ENCODE measurements at places on chromosomes 7 and 10.
A peak's percentile ranks its signal among the peaks of the same experiment; 100 is the strongest.

DNA sequence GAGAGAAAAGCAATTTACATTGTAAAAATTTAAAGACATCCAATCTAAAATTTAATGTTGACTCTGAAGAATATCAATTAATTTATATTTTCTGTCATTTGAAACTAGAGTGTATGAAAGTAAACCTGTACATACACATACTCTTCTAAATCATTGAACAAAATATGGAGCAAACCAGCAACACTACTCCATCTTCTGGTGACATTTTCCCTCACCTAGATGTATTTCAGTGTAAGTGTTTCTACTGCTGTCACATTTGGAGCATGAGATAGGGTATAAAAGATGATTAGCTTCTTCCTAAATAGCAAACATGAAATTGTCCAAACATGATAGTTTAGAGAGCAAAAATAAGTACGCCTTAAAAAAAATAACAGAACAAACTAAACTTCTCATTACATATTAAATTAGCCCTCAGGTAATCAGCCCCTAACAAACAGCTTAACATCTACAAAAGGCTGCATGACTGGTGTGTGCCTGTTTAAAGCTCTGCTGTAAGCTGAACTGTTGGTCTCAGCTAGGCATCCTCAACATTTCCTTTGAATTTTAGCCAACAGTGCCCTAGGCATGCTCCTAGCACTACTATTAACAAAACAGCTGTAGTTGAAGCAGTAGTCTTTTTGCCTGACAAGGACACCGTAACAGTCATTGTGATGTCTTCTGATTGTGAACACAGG, 189.8 kb downstream of the CTNNA3 start:
- no peak for DNase-seq

GRCh38 chr7:27939893-27940292, 199.9 kb downstream of the TAX1BP1 start:
- DNase-seq: no peak

DNA sequence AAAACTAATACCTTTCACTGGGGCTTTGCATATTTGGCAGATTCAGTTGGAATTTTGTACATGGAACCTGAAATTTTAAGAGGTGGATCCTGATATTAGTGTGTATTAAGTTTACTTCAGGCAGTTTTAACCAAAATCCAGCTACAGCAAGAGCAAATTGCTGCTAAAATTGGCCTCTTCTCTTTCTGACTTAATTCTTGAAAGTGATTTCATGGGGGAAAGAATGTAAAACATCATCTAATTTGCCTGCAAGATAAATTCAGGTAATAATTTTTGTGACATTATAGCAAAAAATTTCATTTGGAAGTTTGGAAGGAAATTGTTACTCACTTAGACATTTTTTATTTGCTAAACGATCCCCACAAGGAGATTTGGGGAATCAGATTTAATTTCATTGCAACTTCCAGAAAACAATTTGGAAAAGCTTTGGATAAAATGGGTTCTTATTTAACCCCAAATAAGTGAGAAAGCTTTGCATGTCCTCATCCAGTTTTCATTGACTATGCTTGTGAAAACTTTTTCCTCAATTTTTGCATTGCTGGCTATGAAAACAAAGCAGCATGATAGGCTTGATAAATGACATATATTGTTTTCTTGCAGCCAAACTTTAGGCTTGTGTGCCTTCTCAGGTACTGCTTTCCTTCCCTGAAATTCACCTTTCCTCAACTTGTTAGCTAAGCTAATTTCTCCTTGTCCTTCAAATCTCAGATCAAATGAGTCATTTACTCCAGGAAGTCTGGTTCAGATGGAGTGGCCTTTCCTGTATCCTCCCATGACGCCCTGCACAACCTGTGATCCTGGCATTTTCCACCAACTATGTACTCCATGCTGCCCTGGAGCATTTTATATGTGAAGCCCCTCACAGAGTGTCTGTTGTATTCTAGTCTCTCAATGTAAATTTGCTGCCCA, 27.4 kb upstream of the ZNF438 start:
- no peak for DNase-seq

DNA sequence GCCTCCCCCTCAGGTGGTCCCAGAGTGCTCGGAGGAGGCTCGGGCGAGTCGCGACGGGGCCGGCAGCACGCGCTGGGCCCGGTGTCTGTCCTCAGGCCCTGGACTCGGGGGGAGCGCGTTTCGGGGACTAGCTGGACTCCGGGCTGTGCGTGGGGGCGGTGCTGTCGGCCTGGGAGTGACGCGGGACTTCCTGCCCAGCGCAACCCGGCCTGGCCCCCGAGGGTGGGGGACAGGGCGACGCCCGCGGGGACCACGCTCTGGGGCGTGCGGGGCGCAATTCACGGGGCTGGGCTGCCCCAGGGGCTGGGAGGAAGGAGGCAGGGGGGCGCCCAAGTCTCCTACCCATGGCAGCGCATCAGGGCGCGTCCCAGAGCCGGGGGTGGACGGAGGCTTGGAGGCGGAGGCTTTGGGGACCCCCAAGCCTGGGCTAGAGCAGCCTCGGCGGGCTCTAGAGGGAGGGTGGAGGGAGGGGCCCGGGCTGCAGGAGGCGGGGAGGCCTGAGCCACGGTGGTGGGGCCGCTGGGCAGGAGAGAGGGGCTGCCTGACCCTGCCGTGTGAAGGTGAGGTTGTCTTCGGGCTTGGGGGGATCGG, 2.3 kb upstream of the VENTX start:
- DNase-seq: no peak

DNA sequence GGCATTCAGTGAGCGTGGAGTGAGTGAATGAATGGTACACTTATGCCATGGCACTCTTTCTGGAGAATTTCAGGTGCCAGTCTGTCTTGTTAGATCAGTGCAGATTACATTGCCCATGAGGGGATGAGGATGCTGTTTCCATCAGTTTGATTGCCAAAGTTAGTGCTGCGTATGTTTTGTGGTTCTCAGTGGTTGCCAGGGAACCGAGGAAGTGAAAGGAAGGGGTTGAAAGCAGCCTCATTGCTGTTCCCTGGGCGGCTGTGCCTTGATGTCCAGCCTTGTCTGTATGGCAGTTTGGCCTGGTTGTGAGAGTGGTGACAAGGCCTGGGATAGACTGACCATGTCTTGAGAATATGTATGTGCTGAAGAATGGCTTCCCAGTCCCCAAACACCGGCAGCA, 30.2 kb downstream of the WBP1L start:
- no peak for DNase-seq

DNA sequence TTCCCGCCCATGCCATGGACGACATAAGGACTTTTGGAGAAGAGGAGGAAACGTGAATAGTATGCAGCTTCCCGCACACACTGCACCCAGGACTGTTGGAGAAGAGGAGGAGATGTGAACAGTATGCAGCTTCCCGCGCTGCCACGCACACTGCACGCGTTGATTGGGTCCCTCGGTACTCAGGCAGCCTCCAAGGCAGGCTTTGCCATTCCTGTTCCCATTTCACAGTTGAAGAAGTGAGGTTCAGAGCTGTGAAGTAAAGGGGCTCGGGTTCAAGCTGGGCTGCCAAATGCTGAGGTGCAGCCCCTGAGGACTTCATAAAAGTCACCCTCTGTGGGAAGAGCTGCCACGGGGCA, 147.9 kb upstream of the FAM20C start:
- DNase-seq: no peak

DNA sequence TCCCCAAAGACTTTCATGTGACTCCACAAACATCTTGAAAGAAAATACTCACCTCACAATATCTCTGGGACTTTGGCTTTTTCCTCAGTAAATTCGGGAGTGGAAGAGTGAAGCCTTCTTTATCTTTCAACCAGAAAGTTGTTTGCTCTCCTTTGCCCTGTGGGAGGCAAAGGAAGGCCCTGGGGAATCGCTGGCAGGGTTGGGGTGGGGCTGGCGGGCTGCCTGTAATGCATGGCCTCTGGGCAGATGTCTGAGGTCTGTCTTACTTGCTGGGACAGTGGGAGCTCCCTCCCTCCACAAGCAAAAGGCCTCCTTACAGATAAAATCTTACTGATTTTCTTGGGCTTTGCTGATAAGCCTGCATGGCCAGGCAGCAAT, 24.9 kb downstream of the TECTB start:
- no peak for DNase-seq

- DNase-seq: no peak
Observed at GRCh38 chr10:24930427-24930826, 22.0 kb downstream of the PRTFDC1 start.

DNA sequence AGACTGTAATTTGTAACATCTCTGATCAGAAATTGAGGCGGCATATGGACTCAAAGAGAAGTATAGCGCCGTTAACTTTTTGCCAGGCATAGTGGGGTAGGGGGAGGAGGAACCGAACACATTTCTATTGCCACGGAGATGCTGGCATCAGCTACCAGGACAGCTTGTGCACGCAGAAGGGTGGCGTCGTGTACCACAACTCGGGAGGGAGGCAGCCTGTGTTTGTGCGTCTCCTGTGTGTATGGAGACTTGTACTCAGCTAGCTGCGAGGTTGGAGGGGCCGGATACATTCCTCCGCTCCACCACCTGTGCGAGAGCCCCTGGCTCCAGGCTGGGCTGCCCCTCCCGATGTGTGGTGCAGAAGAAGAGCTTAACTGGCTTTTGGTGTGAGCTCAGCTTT, 634.8 kb downstream of the TYW1 start:
- DNase-seq: no peak

DNA sequence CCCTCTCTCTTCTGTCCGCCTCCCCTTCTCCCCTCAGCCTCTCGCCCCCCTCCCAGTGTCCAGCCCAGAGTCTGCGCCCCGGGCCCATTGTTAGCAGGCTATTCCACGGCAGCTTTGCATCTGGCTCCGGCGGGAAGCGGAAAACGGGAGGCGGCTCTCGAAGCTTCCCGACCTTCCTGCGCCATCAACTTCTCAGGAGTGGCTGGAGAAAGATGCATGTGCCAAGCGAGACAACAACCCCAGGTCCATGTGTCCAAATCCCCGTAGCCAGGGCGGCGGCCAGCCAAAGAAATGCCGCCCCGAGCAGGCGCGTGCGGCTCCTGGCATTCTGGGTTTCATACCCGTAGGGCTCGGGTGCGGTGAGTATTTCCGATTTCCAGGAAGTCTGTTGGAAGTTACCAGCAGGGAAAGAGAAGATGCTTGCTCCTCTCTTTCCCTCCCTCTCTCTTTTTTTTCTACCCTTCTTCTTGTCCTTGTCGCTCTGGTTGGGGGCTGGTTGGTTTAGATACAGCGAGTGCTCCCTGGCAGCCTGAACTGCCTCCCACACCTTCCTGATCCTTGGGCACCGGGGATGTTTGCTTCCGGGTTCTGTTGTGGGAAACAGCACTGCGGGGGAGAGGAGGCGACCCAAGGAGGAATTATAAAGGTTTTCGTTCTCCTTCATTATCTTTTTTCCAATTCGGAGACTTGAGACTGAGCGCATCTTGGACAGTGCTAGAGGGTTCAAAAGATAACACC, 1.2 kb upstream of the HOXA2 start:
- DNase-seq: no peak

- DNase-seq: no peak
Observed at GRCh38 chr10:6399879-6400278, 180.2 kb downstream of the PRKCQ start.

GRCh38 chr7:111076205-111076604, 14.7 kb upstream of the LRRN3 start:
- no peak for DNase-seq

DNA sequence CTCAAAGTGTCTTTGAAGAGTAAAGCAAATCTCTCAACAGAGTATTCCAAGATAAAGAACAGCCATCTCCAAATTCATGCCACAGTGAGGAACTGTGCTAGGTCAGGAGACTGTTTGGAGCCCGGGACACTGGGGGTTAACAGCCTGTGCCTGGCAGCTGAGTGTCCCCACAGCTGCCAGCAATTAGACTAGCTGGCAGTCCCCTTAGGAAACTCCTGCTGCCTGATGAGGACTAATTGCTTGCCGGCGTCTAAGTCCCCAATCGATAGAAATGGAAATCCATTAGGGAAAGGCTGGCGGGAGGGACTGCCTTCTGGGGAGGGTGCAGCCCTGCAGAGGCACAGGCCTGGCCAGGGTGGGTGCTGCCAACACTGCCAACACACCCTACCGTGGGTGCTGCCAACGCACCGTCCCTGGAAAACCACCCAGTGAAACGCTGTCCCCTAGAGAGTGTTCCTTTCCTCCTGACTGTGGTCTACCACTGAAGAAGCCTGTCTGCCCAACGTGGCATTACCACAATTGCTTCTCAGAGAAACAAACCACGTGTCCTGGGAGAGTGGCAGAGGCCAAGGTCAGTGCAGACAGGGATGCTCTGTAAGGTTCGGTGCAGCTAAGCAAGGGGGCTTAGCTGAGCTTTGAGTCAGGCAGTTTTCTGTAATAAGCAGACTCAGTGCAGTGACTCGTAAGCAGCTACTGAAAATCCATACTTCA, 60.8 kb downstream of the XRCC2 start:
- no peak for DNase-seq

GRCh38 chr10:104824380-104825006, 183.4 kb downstream of the SORCS3 start:
- peak; percentile 64 for DNase-seq

- no peak for DNase-seq
Observed at GRCh38 chr7:28629216-28629842, 217.0 kb downstream of the CREB5 start.

GRCh38 chr7:100552532-100552931, 13.5 kb downstream of the AGFG2 start:
- no peak for DNase-seq

- no peak for DNase-seq
Observed at GRCh38 chr10:818010-818409, 113.5 kb downstream of the LARP4B start.

GRCh38 chr10:27947540-27947939, 51.3 kb downstream of the ODAD2 start:
- DNase-seq: no peak

- DNase-seq: no peak
Observed at GRCh38 chr7:134783294-134784069, 4.0 kb downstream of the CALD1 start.

DNA sequence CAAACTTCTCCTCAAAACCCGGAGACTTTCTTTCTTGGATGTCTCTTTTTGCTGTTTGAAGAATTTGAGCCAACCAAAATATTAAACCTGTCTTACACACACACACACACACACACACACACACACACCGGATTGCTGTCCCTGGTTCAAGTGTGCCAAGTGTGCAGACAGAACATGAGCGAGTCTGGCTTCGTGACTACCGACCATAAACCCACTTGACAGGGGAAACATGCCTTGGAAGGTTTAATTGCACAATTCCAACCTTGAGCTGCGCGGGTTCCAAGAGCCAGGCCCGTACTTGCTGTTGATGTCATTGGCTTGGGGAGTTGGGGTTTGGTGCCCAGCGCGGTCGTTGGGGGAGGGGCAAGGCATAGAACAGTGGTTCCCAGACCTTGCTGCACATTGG, 1.7 kb downstream of the EGFR start:
- DNase-seq: no peak

DNA sequence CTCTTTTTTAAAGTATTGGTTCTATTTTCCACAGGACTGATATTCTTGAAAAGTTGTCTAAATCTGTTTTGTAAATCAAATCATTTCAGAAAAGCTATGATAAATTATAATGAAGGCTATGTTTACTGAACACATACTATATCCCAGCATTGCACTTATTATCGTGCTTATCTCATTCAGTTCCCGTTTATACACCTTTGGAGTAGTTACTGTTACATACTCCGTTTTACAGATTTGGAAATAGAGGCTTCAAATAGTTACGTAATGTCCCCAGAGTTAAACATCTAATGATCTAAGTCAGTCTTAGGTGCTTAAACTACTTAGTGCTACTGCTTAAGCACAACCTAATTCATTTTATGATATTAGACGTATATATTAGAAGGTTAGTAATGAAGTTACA, 1.2 kb downstream of the NUP205 start:
- DNase-seq: no peak

All from progenitor cell of endocrine pancreas (in vitro differentiated cells).